Umbilical cord (tissue), 2 donors: ENCODE measurements at places on chromosomes 3 and 15. TPM values are rescaled to one million over a fixed set of nuclear protein-coding genes. Genes with fewer than 3 reads are reported as not detected.

GRCh38 chr15:97566961-97567360, 393.5 kb upstream of the ARRDC4 start:
- DNase-seq, result no peak

- peak; percentile 87 for DNase-seq
Observed at GRCh38 chr3:124688581-124689454, 41.4 kb upstream of the UMPS start.

- no peak for DNase-seq
Observed at GRCh38 chr15:44542596-44542995, 5.6 kb downstream of the EIF3J start.

MOBP gene
- total RNA-seq, result 1.9 TPM

GRCh38 chr3:14547693-14548092, 7.6 kb upstream of the GRIP2 start:
- no peak for DNase-seq

- no peak for DNase-seq
Observed at GRCh38 chr15:23686466-23687142, 501 bp downstream of the NDN start.

DNA sequence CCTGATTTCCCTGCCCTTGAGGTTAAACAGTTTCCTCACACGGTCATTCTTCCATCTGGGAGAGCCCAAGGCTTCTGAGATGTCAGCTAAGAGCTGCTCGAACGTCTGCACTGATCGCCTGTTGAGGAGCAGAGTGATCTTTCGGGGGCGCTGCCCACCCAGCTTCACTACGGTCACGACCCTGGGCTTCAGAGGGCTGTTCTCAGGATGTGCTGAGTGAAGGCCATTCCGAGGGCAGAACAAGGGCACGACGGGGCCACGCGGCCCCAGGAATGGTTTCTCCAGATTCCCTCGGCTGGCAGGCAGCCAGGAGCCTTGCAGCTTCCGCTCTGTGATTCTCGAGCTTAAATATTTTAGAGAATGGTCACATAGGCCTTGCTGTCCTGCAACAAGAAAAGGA, 25.7 kb downstream of the DCLK3 start:
- DNase-seq, result peak; percentile 34

DNA sequence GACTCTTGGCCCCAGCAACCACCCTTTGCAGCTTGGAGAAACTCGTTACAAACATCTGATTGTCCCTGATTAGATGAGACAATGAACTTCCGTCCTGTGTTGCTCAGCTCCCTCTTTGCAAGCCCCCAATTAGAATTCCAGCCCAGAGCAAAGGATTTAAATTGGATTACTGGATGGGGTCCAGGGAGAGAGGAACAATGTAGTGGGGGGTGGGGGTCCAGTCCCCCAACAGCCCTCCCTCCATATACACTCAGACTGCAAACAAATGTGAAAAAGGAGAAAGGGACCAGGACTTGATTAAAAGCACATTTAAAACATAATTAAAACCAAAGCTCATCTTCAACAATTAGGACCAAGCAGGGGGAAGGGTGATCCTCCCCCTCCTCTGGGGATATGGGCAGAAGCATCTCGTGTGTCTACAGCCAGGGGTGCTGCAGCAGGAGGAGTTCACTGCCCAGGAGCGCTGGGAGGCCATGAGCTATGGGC, 71.7 kb upstream of the TMEM115 start:
- no peak for DNase-seq

GRCh38 chr3:41274944-41275668, 75.8 kb downstream of the CTNNB1 start:
- no peak for DNase-seq

GRCh38 chr15:52060501-52060900, 41.5 kb downstream of the MAPK6 start:
- no peak for DNase-seq

MKRN3 gene
- 13.5 TPM for total RNA-seq

C15orf61 gene
- total RNA-seq, result 10.1 TPM

DNA sequence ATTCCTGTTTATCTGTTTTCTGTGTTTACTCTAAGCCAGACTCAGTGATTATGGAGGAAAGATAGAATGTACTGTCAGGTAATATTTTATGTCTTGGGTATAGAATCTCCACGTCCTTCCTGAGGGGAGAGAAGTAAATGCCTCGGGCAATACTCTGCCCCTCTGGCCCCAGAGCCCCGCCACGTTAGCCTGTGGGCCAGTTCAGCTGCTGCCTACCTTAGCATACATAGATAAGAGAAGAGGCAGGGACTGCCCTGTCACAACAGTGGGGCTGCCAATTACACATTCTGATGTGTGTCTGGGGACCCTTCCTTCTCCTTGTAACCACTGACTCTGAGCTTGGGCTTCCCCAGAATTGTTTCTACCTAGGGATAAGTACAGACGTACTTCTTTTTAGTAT, 347.7 kb upstream of the ATP11B start:
- no peak for DNase-seq

DNA sequence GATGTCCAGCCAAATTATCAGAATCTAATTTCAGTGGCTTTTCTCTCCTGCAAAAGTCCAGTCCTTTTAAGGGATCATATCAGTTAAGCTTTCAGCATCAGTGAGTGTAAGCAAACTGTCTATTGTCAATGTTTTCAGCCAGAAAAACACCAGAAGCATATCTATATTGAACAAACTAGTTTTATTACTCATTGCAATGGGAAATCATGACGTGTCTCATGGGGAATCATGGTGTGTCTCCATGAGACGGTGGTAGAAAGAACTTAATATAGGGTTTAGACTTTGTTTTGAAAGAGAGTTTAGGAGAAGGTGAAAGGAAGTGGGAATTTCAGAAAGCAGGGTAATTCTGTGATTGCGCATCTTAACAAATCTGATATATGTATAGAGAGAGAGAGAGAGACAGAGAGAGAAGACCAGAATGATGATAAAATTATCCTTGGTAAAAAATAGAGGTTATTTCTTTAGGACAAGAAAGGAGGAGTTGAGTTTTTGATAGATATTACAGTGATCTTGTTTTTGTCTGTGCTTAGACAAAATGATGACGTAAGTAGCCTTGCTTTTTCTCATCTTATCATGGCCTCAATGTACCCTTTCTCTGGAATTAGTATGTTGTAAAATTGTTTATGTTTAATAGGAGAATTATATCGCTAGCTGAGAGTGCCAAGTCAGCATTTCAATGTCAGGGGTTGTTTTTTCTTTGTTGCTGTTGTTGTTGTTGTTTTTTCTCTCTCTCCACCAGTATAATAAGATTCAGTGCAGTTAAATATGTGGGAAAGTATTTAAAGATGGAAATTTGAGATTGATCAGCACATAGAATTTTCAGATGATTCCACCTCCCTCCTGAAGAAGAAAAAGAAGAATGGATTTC, 129.9 kb upstream of the OSTN start:
- peak; percentile 4 for DNase-seq

- no peak for DNase-seq
Observed at GRCh38 chr3:161177991-161178390, 43.1 kb upstream of the NMD3 start.

DNA sequence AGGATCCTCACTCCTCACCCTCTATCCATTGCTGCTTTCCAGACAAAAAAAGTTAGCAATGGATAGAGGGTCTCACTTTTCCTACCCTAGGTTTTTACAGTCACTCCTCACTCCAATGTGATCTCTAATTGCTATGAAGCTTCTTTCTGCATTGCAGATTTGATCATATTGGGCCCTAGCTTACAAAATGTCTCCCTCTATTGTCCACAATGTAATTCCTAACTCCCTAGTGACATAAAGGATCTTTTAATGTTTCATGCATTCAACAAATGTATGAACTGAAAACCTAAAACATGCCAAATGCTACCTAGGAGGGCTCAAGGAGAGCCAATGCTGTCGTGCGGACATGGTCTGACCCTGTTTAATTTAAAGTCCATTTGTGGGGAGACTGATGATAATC, 234.8 kb downstream of the CADM2 start:
- no peak for DNase-seq

DNA sequence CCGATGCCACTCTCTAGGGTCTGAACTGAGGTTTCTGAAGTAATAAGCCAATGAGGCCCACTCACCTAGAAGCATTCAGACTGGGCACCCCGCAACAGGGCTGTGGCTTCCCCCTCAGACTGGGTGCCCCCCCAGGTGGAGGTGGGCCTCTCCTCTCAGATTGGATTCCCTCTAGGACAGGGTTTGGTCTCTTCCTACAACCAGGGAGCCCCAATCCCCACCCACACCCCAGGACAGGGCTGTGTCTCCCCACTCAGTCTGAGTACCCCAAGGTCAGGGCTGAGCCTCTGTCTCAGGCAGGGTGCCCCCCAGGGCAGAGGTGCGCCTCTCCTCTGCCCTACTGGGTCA, 27.7 kb downstream of the PTH1R start:
- DNase-seq, result no peak

DNA sequence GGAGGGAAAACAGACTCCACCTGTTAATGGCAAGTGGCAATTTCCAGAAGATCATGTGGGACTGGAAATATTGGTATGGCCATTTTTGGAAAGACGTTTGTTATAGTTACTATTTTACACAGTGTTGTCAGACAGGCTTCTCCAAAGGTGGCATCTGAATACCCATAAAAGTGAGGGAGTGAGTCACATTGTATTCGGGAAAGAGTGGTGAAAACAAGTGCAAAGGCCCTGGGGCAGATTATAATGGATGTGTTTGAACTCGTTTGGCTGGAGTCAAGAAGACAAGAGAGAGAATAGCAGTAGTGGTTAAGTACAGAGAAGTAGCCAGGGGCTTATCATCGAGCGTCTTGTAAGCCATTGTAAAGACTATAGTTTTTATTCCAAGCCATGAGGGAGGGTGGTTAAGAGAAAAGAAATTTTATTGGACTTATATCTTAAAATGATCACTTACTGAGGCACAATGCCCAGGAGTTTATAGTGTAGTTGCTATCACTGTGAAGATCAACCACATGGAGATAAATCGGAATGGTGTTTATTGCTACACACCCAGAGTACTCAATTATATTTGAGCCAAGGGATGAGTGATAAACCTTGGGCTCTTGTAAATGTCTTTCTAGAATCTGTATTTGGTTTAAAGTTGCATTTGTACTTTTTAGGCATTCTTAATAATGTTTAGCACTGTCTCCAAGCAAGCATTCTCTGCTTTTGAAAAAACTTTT, 212.8 kb upstream of the KBTBD8 start:
- DNase-seq, result no peak

GRCh38 chr3:24498391-24498790, 3.7 kb upstream of the THRB start:
- no peak for DNase-seq

RPL39L gene
- total RNA-seq, result 6.3 TPM

DNA sequence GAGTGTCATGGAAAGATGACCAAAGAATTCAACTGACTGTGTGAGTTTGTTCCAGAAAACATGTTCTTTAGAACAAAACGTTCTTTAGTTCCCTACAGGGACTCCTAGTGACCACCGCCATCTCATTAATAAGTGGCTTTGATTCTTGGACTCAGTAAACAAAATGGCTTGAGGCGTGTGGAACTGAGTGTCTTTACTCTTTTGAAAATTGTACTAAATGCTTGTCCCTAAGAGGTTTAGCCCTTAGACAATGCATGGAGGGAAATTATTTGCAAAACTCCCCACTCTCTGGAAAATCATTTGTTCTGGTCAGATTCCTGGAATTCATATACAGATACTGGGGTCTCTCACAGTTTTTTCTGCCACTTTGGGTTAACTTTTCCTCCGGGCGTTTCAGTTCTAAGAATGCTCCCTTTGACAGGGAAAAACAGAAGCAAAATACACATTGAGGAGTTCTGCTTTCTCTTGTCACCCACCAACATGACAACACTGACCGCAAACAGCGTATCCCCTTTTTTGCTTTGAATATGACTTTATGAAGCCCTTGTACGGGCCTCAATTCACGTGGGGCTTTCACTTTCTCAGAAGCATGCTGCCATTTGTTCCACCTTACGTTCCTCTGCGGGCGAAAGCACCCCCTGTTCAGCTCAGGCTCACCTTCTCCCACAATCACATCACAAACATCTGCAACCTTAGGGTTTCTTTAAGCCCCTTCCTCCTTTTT, 15.3 kb upstream of the NRROS start:
- no peak for DNase-seq

CPN2 gene
- not detected for total RNA-seq

- DNase-seq, result no peak
Observed at GRCh38 chr3:14329116-14329830, 73.1 kb upstream of the SLC6A6 start.

GRCh38 chr15:41483519-41483918, 10.2 kb upstream of the ITPKA start:
- no peak for DNase-seq
